ENCODE measurements at places on chromosomes 6 and 20. TPM values are rescaled to one million over a fixed set of nuclear protein-coding genes. Genes with fewer than 3 reads are reported as not detected.

The GATA5 gene
- total RNA-seq, result not detected

The NTSR1 gene
- total RNA-seq, result 0.50 TPM

The IL17A gene
- total RNA-seq, result not detected

The LPIN3 gene
- total RNA-seq, result 0.07 TPM

The RFX6 gene
- not detected for total RNA-seq

The COL20A1 gene
- not detected for total RNA-seq

The CD93 gene
- 0.03 TPM for total RNA-seq

The PGC gene
- not detected for total RNA-seq

The SEMG1 gene
- not detected for total RNA-seq

DNA sequence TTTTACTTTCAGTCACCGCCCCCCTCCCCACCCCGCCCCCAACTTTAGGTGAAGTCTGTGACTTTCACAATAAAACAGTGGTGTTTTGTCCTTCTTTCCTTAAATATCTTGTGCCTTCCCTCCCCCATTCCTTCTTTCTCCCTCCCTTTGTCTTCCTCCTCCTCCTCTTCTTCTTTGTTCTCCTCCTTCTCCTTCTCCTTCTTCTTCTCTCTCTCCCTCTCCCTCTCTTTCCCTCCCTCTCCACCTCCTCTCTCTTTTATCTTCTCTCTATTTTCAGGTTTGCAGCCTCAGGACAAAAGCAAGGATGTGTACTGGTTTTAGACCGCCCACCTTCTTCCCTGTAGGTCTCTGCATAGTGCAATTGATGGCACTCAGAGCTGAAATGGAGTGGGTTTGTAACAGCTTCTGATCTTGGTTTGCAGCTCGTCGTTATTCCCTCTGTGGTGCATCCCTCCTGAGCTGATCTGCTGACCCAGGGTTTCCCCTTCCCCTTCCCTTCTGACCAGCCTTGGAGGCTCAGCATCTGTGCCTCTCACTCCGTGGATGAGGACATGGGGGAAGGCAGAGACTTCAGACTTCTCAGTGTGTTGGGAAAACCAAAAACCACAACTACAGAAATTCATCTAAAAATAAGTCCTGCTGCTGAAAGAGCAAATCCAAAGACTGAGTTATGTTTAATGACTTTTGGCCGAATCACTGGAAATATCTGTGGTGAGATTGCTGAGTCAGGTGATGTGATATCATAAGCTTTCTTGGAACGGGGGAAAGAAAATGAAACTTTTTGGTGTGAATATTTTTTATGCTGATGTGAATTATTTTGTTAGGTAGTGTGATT lies 6.9 kb downstream of the VGLL2 start:
- peak; percentile 25 for DNase-seq

GRCh38 chr6:6824381-6824780 lies 235.9 kb downstream of the LY86 start:
- DNase-seq, result no peak

GRCh38 chr6:49409951-49410542 lies 53.0 kb downstream of the MMUT start:
- DNase-seq, result peak; percentile 69

GRCh38 chr6:22401932-22402331 lies 105.1 kb upstream of the PRL start:
- no peak for DNase-seq

GRCh38 chr20:37757550-37757949 lies 63.7 kb downstream of the CTNNBL1 start:
- no peak for DNase-seq

GRCh38 chr6:120056085-120056484 lies 706.5 kb upstream of the MAN1A1 start:
- peak; percentile 3 for DNase-seq

DNA sequence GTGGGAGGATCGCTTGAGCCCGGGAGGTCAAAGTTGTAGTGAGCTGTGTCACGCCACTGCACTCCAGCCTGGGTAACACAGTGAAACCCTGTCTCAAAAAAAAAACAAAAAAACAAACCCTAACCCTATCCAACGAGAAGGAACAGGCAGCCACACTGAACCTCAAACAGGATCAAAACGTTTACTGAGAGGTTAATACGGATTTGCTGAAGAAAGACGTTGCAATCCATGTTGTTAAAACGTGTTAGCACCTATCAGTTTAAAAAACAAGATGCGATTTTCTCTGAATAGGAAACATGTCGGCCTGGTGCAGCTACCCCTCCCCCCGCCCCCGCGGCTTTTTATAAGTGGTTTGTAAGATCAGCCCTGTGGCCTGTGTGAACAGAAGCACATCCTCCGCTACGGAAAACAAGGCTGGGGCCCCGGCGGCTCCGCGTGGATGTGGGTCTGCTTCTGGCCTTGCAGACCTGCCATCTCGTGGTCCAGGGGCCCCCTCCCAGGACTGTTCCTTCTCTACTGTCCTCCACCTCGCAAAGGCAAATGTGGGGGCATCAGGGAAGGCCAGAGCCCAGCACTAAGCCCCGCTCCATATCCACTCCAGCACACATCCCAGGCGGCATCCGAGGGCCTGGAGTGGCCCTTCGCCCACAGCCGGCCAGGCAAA lies 11.4 kb downstream of the SLC2A4RG start:
- no peak for DNase-seq

DNA sequence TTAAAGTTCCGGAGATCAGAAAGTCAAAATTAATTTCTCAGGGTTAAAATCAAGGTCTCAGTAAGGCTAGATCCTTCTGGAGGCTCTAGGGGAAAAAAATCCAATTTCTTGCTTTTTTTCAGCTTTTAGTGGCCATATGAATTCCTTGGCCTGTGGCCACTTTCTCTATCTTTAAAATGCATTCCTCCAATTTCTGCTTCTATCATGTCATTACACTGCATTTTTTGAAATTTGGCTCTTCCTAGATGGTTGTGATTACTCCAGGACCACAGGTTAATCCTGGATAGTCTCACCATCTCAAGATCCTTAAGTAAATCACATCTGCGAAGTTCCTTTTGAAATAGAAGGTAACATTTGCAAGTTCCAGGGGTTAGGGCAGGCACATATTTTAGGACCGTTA lies 1294.9 kb upstream of the CITED2 start:
- no peak for DNase-seq

GRCh38 chr20:61769286-61769832 lies 296.3 kb downstream of the TAF4 start:
- no peak for DNase-seq

DNA sequence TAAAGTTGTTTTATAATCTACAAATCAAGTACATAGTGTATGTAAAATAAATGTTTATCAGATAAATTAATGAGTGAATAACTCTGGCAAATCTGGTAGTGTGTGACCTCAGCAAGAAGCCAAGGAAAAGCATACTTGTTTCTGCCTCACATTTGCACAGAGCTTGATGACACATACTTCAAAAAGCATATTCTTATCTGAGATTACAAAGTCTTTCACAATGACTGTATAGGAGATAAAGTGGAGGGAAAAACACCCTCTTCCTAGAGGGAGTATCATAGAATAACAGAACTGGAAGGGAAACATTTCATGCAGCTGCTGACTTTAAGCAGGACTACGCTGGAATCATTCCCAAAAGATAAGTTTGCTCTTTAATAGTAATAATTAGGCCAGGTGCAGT lies 28.1 kb upstream of the AKAP7 start:
- DNase-seq, result peak; percentile 52

- no peak for DNase-seq
Measured at GRCh38 chr20:48866936-48867335, 39.1 kb upstream of the PREX1 start.

DNA sequence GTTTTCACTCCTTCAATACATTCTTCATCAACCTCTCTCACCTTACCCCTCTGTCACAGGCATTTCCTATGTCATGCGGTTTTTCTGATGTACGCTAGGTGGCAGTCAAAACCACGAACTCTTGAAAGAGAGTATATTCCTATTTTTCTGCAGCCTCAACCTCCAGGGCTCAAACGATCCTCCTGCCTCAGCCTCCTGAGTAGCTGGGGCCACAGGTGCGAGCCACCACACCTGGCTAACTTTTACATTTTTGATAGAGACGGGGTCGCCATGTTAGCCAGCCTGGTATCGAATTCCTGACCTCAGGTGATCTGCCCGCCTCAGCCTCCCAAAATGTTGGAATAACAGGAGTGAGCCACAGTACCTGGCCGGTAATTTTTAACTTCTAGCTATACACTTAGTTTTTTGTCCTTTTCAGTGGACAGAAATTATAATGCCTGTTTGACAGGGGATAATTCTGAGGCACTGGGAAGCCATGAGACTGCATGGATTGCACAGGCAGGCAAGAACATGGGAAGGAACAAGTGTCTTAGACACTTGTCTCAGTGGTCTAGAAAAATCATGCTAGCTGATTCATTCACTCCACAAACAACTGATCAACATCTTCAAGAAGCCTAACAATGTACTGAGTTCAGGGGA lies 22.5 kb upstream of the HFE start:
- peak; percentile 39 for DNase-seq

DNA sequence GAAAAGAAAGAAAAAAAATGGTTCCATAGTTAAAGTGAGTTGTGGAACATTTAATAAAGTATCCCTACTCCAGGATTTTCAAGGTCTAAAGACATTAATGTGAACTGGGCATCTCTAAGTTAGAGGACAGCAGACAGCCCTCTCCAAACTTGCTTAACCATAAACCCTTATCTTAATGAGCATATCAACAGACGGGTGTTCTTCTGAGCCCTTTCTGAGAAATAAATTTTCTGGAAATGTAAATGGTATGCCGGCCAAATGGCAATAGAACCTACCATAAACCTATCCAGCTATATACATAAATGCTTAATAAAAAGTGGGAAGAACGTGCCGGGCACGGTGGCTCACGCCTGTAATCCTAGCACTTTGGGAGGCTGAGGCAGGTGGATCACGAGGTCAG lies 12.5 kb downstream of the SLC18B1 start:
- DNase-seq, result no peak

DNA sequence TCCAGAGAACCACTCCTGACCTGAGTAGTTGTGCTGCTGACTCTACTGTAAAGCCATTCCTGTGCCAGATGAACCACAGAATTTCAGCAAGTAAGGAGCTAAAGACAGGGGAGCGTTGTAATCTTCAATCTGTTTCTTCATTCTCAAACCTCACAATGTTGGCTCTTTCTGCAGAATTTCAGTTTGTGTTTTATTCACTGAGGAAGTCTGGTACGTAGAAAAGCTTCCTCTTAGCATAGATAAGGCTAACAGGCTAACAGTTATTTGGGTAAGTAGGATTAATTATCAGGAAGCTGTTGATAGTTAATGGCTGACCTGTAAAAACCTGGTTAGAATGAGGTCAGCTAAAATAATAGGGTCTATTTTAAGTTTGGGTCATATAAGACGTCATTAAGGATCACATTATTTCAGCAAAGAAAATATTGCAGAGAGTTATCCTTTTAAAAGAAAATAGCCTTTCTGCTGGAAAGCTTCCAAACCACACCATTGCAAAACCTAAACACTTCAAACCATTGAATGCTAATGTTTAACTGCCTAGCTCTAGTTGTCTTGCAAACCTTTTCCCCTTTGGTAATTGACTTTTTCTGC lies 14.1 kb upstream of the TENT5A start:
- peak; percentile 61 for DNase-seq

DNA sequence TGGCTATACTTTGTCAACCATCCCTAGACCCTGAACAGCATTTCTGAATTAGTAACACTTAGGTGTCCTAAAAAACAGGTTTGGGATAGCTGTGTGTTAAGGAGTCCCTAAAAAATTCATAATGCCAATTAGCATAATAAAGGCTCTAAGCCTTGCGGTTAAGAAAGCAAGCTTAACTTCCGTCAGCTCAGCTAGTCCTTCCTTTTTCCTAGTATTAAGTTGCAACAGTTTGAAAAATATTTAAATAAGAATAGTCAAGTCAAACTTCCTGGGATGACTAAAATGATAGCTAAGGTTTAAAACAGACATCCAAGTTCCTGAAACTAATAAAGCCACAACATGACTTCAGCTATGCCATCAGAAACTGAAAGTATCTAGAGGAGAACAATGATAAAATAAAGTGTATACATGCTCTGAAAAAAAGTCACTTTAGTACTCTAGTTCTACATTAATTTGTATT lies 3.5 kb downstream of the AKIRIN2 start:
- no peak for DNase-seq

- no peak for DNase-seq
Measured at GRCh38 chr20:2829376-2829775, 11.1 kb downstream of the PCED1A start.

- DNase-seq, result no peak
Measured at GRCh38 chr6:4774715-4775493, 1.3 kb upstream of the CDYL start.

DNA sequence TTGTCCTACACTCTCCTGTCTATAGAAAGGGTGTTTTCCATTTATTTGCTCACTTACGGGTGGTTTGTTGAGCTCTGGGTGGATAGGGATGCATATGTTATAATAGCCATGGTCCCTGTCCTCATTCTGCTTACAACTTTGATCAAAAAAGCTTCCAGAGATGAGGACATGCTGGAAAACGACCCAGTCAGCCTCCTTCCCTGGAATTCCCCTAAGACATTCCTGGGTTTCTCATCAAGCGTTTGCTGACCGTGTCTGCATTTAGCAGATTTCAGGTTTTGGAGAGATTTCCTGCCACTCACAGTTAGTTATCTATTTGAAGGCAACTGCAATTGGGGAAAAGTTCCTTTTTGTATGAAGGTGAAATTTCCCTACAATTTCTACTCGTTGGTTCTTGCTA lies 152.8 kb upstream of the AFDN start:
- DNase-seq, result no peak

DNA sequence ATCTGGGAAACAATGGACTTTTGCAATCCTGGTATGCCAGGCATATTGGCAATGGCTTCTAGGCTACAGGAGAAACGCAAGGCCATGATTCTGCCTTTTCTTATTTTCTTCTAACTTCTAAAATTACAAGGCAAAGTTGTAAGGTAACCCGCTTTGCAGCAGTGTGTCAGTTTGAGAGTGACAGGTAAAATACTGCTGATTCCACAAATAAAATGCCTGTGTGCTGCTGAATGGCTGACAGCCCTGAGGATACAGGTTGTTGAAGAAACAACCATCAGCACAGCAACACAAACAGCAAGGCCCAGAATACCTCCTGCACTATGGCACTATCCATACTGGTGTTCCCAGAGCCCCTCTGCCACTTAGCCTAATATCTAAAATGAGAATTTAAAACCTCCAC lies 37.1 kb downstream of the SLC17A1 start:
- no peak for DNase-seq
